IPS DF 19.7 (cell line): ENCODE measurements at places on chromosomes 2 and 18.

- no peak for DNase-seq
Observed at GRCh38 chr2:67216103-67216502, 181.0 kb upstream of the ETAA1 start.

DNA sequence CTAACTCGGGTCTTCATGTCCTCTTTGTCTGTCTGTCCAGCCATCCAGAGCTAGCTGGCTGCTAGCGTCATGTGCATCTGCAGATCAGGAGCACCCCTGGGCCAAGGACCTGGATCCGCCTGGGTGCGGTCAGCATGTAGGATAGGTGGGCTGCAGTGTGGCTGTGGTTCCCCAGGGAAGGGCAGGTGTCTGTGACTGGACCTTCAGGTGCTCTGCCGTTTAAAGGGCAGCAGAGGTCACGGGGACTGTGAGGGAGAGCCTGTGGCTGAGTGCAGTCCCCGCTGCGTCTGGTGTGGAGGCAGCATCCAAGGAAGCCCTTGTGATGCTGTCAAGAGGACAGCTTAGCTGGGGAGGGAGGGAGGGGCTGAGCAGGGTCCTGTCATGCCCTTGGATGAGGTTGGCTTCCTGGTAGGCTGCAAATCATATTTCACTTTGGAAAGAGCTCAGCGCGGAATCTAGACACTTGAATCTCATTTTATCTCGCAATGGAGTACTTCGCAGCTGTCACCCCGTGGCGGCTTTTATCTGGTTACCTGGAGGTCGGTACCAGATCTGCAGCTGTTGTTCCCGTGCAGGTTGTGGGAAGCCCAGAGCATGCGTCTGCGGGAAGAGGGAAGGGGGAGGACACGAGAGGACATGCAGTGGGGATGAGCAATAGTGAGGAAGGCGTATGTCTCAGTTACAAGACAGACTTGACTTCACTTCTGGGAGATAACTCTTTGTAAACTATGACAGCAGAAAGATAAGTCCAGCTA is 5.9 kb upstream of the RALB start:
- no peak for DNase-seq

DNA sequence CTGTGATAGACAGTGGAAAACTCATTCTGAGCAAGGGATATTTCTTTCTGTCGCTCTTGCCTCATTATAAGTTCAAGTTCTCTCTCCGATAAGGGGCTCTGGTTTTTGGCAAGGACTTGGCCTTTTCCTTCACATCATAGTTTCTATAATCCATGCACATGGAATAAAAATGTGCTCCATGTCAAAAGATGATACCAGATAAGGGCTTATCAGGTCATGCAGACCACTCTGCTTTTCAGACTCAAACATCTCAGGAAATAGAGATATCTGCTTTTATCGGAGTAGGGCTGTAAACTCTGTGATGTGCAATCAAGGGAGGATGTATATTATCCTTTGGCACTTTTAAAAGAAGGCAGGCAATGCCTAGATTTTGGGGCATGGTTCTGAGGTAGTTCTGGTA is 45.0 kb upstream of the DARS1 start:
- no peak for DNase-seq

GRCh38 chr2:189512879-189513278 is 67.7 kb downstream of the SLC40A1 start:
- DNase-seq, result no peak

GRCh38 chr2:232464544-232464885 is 8.6 kb downstream of the ALPI start:
- no peak for DNase-seq

DNA sequence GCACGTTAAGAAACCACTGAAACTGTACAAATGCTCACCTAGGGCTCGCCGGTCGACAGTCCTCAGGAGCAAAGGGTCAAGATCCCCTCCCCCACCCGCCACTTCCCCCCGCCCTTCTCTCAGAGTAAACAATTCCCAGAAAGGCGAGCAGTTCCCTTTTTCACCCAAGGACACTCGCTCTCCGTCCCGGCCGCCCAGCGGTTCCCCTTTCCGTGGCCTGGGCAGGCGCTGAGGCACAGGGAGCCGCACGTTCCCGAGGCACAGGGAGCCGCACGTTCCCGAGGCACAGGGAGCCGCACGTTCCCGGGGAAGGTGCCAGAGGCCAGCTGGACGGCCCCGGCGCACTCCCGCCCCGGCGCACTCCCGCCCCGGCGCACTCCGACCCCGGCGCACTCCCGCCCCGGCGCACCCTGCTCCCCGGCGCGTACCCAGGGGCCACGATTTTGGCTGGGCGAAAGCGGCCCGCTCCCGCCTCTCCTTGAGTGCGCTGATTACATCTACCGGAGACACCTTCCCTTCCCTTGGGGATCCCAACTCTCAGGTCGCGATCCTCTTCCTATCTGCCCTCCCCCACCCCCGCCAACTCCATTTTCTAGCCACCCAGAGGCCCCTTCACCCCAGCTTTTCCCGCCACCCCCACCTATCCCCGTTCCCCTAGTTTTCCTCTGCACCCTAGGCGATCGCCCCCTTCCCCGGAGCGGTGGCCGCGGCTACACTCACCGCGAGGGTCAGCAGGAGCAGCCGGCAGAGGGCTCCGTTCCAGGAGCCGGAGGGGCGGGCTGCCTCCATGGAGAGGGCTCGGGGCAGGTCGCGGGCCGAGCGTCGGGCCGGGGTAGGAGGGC is 817 bp downstream of the DSC2 start:
- no peak for DNase-seq
